Fibroblast of lung (primary cell): ENCODE measurements at places on chromosomes 16 and 17. TPM values are rescaled to one million over a fixed set of nuclear protein-coding genes. Genes with fewer than 3 reads are reported as not detected.

GRCh38 chr17:12395733-12396354 is 269.8 kb upstream of the MYOCD start:
- no peak for DNase-seq

DNA sequence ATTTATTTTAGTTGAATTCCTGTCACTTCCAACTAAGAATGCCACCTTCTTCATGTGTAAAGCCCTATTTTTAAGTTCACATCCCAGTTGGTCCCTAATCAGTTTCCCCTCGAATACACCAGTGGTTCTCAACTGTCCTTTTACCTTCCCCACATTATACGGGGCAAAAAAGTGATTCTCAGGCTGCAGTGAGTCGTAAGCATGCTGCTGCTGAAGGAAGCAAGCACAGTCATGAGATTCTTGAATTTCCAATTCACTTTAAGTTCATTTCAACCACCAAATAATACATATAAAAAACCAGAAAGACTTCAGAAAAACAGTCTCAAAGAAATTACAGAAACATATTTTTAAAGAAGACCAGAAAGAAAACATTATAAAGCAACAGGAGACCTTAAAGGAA is 47.9 kb downstream of the UBE2G1 start:
- no peak for DNase-seq

DNA sequence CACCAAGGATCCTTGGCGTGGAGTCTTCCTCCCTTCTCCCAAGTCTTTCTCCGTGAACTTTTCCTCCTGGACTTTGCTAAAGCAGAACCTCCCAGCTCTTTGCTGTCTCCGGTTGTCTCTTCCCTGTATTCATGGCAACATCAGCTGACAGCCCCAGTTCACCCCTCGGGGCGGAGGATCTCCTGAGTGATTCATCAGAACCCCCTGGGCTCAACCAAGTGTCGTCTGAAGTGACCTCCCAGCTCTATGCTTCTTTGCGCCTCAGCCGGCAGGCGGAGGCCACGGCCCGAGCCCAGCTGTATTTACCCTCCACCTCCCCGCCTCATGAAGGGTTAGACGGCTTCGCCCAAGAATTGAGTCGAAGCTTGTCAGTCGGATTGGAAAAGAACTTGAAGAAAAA is 943 bp downstream of the CNTROB start:
- DNase-seq, result peak; percentile 53

DNA sequence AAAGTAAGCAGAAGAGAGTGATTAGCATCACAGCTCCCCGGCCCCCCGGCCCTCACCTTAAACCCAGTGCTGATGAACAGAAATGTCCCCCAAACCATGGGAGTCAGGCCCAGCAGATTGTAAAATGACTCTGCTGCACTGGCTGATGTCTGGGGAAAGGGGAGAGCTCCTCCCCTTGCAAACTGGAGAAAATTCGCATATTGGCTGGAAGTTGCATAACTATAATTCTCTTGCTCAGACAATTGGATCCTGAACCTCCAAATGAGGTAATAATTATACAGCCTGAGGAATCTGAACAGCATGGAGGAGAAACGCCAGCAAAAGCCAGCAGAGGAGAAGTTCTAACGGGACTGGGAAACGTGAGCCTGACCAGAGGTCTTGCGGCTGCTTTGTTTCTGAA is 109.7 kb downstream of the C16orf95 start:
- peak; percentile 89 for DNase-seq

CCL2 gene
- 65.7 and 170 TPM in 2 replicates for polyA plus RNA-seq

CCDC200 gene
- polyA plus RNA-seq, result not detected in 2 replicates

DNA sequence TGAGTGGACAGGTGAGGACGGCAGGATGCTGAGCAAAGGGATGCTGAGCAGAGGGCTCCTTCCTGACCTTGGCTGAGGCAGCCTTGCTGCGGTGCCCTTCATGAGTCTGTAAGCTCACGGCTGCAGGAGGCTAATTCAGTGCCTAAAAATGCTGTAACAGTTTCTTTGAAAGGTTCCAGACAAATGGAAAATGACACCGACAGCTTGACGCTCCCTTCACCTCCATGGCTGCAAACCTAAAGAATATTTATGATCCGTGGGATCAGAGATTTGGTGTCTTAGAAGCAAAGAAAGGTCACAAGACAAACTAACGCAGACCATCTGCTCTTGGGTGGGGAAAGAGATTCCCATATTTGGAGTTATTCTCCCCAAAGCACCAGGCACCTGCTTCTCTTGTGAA is 28.0 kb downstream of the TOM1L2 start:
- no peak for DNase-seq
